Spleen (tissue), 13 donors: ENCODE measurements at places on chromosomes 12 and 14.
A peak's percentile ranks its signal among the peaks of the same experiment; 100 is the strongest.

DNA sequence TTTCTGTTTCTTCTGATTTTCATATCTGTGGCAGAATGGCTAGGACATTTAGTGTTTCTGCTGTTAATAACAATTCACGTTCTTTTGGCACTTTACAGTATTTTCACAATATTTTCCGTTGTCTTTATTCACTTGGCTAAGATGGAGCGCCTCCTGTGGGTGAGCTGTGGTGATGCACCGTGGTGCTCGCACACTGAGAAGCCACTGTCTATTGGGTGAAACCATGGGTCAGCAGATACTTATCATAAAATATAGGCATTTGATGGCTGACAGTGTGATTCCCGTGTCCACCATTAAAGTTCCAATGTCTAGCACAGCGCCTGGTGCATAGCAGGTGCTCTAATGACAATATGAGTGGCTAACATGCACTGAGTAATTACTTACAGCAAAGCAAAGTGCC is 141.8 kb downstream of the VRK1 start:
- no peak for DNase-seq

DNA sequence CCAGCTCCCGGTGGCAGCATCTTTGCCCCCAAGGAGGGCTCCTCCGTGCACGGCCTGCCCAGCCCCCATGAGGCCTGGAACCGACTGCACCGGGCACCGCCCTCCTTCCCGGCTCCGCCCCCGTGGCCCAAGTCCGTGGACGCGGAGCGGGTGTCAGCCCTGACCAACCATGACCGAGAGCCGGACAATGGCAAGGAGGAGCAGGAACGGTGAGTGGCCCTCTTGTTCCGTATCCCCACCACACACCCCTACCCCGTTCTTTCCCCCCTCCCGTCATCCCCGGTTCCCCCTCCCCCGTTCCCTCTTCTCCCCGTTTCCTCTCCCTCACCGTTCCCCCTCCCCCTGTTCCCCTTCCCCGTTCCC is 28.3 kb downstream of the LRCOL1 start:
- no peak for DNase-seq

GRCh38 chr12:124704619-124705018 is 137.2 kb upstream of the NCOR2 start:
- DNase-seq: no peak

- DNase-seq: peak; percentile 38
Measured at GRCh38 chr14:100111931-100112704, 46.9 kb downstream of the EVL start.

- DNase-seq: no peak
Measured at GRCh38 chr12:30461026-30461615, 234.5 kb downstream of the IPO8 start.

DNA sequence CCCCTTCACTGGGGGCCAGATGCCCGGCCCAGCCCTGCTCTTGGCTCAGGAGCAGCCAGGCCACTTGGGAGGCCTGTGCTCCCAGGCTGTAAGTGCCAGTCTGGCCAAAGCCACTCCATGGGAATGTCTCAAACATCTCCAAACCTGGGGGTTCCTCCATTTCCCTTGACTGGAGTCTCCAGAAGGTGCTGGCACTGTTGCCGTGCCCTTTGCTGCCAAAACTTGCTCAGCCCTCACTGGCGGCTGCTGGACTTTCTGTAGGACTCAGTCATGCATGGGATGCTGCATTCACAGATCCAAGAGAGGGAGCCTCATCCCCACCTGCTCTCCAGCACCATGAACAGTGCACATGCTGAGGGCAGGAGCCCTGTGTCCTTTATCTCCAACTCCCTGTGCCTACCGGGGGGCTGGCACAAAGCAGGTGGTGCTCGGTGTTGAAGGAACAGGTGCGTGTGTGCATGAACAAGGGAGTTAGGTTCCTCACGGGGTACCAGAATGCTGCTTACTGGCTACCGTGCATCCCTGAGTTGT is 9.6 kb upstream of the OTUB2 start:
- DNase-seq: no peak

GRCh38 chr14:104879201-104879982 is 14.3 kb downstream of the CEP170B start:
- DNase-seq: peak; percentile 72

DNA sequence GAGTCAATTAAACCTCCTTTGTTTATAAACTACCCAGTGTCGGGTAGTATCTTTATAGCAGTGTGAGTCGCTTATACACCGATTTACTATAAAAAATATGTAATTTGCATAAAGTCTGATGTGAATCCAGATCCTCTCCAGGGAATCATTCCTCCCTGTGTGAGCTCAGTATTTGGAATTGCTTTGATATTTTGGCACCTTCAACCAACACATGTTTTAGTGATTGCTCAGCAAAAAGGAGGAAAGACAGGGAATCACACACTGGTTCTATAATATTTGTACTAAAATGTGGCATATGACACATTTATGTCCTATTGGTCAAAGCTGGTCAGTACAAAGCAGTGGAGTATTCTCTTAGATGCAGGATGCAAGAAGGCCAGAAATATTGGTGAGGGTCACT is 703.9 kb upstream of the ATXN7L3B start:
- DNase-seq: no peak

- no peak for DNase-seq
Measured at GRCh38 chr12:83265808-83266207, 579.1 kb downstream of the TMTC2 start.

GRCh38 chr12:78898416-78898815 is 33.8 kb downstream of the SYT1 start:
- DNase-seq: no peak

GRCh38 chr14:68140076-68140741 is 320.6 kb downstream of the RAD51B start:
- no peak for DNase-seq

DNA sequence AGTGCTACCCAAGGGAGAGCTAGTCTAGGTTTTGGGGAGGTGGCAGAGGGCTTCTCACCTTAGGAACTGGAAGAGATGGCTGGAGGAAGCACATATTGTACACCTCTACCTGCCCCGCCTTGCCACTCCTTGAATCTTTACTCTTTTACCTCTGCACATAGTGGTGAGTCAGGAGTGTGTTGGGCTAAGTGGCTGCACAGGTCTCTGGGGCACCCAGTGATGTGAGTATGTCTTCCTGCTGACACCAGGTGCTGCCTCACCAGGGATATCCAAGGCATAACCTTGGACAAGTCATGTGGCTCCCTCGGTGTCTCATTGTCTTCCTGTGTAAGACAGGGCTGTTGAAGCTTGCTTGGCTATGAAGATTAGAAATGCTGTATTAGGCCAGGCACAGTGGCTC is 19.8 kb upstream of the CABP1 start:
- no peak for DNase-seq

GRCh38 chr14:35365130-35366055 is 39.2 kb downstream of the NFKBIA start:
- peak; percentile 82 for DNase-seq

- no peak for DNase-seq
Measured at GRCh38 chr14:75258079-75258802, 20.4 kb upstream of the FOS start.

GRCh38 chr12:114711689-114712152 is 27.7 kb upstream of the TBX3 start:
- no peak for DNase-seq

DNA sequence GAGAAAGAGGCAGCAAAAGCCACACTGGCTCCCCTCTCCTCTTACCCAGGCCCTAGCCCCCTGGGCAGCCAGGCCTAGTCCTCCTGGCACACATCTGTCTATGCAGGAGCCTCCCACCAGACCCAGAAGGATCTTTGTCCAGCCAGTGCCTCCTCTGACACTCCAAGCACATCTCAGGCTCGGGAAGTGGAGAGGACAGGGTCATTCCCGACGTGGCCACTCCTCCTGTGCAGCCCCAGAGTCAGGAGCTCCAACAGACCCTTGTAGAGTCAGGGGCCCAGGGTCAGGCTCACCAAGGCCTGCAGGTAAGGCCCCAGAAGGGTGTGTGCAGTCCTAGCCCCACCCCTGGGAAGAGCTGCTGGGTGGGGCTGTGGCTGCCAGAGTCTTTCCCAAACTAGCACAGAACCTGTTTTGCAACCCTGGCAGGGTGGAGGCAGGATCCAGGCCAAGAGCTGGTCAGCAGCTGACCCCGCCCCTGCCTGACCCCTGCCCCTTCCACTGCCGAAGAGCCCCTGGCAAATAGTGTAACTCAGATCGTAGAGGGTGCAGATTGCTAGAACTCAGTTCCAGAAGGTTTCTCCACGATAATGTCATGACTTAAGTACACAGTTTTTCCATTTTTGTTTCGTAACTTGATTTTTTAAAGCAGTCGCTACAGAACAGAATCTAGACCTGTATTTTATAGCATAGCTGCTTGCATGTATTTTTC is 26.6 kb upstream of the PNMA1 start:
- DNase-seq: peak; percentile 80

- DNase-seq: no peak
Measured at GRCh38 chr12:79560225-79560889, 130.4 kb downstream of the PAWR start.

- peak; percentile 92 for DNase-seq
Measured at GRCh38 chr14:77641534-77642341, 25.3 kb upstream of the SPTLC2 start.

- no peak for DNase-seq
Measured at GRCh38 chr12:125169870-125170269, 104.6 kb downstream of the AACS start.
